ENCODE measurements at places on chromosomes 1 and 21.
A peak's percentile ranks its signal among the peaks of the same experiment; 100 is the strongest.

DNA sequence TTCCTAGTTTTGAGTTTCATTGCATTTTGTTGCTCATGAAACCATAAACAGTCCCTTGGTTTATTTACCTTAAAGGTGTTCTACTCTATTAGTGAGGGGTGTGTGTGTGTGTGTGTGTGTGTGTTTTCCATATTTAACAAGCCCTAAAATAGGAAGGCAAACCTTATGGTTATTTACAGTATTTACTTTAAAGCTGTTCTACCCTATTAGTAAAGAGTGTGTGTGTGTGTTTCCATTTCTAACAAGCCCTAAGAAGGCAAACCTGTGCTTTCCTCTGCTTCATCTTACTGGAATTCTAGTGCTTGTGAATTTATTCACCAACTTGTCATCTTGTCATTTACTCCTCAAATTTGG lies 53.6 kb downstream of the CTTNBP2NL start:
- DNase-seq: no peak

GRCh38 chr1:183778045-183778444 lies 26.9 kb upstream of the RGL1 start:
- no peak for DNase-seq

DNA sequence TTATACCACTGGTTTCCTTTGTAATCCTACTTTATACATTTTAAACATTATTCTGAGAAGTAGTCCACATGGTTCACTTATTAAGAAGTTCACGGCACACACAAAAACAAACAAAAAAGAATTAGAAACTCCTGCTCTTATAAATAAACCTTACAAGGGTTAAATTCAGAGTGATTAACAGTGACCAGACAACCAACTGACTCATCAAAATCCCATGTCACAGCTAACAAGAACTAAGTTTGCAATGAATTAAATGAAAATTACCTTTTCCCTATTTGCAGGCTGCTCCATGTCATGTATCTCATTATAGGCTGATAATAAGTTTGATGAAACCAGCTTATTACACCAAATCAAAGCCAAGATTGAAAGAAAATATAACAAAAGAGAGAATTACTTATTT lies 77.5 kb downstream of the PUM1 start:
- no peak for DNase-seq

DNA sequence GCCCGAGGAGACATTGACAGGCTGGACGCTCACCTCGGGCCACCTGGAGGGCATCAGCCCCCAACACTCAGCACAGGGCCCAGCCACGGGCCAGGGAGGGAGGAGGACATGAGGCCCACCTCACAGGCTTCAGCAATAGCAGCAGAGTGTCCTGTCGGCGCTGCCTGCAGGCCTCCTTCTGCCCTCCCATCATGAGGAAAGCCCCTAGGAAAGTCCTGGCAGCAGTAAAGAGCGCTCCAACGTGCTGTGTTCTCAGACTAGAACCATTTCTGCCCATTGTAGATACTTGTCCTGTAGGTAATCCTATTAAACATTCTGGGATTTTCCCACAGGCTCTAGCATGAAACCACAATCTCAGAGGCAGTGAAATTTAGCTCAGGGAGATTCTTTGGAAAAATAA lies 62.0 kb upstream of the GALNT2 start:
- no peak for DNase-seq

GRCh38 chr1:45908611-45909140 lies 105.3 kb downstream of the MAST2 start:
- DNase-seq: no peak

GRCh38 chr1:162136760-162137159 lies 67.3 kb downstream of the NOS1AP start:
- DNase-seq: no peak

DNA sequence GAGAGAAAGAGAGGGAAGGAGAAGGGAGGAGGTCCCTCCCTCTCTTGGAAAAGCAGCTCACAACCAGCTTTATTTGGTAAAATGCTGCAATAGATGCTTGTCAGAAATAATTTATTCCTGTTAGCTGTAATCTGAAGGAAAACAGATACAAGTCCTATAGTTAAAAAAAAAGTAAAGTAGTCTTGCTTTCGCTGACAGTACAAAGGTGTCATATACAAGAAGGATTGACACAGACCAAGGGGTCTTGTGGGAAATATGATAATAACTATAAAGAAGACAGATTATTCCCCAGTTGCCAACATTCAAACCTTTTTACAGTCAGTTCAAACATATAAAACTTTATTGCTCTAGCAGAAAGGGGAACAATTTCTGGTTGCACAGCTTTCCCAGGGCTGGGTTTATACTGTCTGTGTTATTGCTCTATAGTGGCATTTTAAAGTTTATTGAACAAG lies 145.0 kb downstream of the PBX1 start:
- DNase-seq: no peak

GRCh38 chr1:25042331-25043227 lies 112.5 kb upstream of the RUNX3 start:
- DNase-seq: no peak

- DNase-seq: no peak
Observed at GRCh38 chr1:18326211-18326897, 154.4 kb upstream of the KLHDC7A start.

DNA sequence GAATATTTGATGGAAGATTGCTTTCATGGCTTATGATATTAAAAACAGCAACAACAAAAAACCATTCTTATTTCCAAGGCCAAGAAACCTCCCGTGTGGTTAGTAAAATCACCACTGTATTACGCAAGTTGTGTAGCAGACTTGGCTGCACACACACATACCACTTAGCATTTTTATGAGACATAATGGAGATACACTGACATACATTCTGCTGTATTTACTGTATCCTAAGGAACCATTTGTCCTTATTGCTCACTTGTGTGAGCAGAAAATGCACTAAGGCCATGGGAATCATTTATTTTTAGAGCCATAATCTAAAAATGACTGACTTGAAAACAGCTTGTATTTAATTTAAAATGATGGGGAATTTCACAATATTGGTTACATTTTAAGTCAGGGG lies 584 bp upstream of the C1orf141 start:
- DNase-seq: no peak

GRCh38 chr1:87278825-87279535 lies 49.7 kb upstream of the LMO4 start:
- no peak for DNase-seq

- DNase-seq: no peak
Observed at GRCh38 chr1:82388679-82389078, 587.9 kb downstream of the ADGRL2 start.

DNA sequence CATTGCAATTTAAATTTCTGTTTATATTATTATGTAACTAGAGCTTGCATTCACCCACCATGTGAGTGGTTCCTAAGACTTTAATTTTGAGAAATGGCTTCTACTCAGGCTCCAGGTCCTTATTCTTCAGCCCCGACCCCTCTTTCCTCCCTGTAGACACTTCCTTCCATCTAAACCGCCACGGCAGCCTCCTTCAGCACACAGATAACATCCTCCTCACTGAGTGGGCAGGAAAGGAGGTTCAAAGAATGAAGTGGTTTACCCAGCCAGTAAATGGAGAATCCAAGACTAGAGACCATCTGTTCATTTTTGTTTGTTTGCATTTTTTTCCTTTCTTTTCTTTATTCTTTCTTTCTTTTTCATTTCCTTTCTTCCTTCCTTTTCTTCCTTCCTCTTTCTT lies 37.1 kb upstream of the SOD1 start:
- peak; percentile 9 for DNase-seq

GRCh38 chr1:4963251-4963650 lies 308.8 kb downstream of the AJAP1 start:
- DNase-seq: no peak

- no peak for DNase-seq
Observed at GRCh38 chr1:3386205-3387002, 68.1 kb upstream of the ARHGEF16 start.

DNA sequence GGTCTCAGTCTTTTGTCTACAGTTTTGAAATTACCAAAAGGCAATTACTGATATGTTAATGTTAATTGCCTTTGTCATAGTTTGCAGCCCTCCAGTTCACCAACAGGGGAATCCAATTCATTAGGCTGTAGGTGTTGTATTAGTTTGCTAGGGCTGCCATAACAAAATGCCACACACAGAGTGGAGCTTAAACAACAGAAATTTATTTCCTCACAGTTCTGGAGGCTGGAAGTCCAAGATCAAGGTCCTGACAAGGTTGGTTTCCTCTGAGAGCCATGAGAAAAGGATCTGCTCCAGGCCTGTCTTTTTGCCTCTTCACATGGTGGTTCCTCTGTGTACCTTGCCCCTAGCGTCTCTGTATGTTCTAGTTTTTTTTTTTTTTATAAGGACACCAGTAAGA lies 1.3 kb downstream of the RTCA start:
- DNase-seq: no peak

- no peak for DNase-seq
Observed at GRCh38 chr1:12464598-12465056, 153.4 kb downstream of the DHRS3 start.

- no peak for DNase-seq
Observed at GRCh38 chr1:117857418-117857817, 72.0 kb downstream of the GDAP2 start.

DNA sequence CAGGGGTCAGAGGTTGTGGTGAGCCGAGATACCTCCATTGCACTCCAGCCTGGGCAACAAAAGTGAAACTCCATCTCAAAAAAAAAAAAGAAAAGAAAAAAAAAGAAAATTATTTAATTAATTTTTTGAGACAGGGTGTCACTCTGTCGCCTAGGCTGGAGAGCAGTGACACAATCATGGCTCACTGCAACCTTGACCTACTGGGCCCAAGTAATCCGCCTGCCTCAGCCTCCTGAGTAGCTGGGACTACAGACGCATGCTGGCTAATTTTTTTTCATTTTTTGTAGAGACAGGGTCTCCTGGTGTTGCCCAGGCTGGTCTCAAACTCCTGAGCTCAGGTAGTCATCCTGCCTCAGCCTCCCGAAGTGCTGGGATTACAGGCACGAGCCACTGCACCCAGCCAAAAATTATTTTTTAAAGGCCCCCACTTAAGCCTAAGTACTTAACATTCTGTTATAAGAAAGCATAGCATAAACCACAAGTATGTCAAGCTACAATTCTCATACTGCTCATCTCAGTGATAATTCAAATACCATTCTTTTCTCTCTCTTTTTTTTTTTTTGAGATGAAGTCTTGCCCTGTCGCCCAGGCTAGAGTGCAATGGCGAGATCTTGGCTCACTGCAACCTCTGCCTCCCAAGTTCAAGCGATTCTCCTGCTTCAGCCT lies 19.9 kb downstream of the NUCKS1 start:
- no peak for DNase-seq

DNA sequence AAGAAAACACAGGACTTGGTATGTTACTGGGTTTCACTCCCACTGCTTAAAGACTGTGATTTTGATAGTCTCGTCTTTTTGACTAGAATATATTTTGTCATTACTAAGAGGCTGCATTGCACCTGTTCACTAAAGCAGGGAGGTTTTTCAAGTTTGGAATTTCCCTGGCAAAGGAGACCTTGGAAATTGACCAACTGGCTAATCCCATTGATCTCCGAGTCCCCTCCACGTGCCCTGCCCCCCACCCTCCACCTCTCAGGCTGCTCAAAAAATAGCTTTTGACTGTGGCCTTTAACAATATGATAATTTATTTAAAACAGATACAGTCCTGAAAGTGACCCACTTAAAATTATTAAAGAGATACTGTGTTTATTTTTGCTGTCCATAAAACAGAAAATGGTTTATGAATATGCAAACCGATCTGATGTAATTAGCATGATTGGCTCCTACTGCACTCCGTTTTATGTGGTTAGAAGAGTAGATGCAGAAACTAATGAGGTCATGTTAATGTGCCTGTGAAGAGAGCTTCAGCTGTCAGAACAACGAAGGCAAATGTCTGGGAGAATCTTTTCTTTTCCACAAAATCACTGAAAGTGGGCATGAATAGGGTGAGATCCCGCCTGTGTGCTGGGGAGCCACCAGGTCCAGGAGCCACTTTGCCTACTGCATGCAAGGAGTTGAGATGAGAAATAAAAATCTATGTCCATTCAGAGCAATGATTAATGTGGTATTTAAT lies 361.5 kb downstream of the RRAGC start:
- DNase-seq: no peak
